ENCODE measurements at places on chromosomes 4 and X. TPM values are rescaled to one million over a fixed set of nuclear protein-coding genes. Genes with fewer than 3 reads are reported as not detected.

- no peak for DNase-seq
These were observed 92.7 kb downstream of the MFAP3L start for GRCh38 chr4:169933531-169933930.

GRCh38 chr4:88910101-88910500, 146.9 kb downstream of the FAM13A start:
- no peak for DNase-seq

DNA sequence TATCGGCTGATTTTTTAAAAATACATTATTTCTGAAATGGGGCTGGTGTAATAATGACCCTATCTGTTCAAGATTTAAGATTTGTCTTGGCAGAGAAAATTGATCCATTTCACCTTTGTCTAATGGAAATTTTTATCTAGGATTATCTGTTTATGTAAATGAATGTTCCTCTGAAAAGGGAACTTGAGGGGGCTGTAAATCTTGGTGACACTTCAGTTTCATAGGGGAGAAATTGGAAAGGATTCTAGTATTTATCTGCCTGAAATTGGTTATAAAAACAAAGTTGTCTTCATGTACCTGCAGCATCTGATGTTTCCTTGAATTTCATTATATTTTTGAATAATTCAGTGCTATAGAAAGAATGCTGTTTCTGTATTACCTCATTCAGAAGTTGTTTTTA, 48.4 kb upstream of the PAQR3 start:
- no peak for DNase-seq

GRCh38 chrX:38651625-38652601, 90.6 kb downstream of the TSPAN7 start:
- no peak for DNase-seq

Gene SLC26A1
- 0.27 TPM for total RNA-seq
